CD4-positive, CD25-positive, alpha-beta regulatory T cell (primary cell): ENCODE measurements at places on chromosomes 1 and 21.

GRCh38 chr1:86965012-86965826, 50.8 kb downstream of the HS2ST1 start:
- DNase-seq: peak; percentile 20

- no peak for DNase-seq
These were observed 90.5 kb downstream of the CD247 start for GRCh38 chr1:167427848-167428247.

GRCh38 chr1:93672069-93672468, 9.6 kb downstream of the BCAR3 start:
- DNase-seq: no peak

GRCh38 chr1:22318279-22318981, 133.2 kb upstream of the ZBTB40 start:
- DNase-seq: no peak

GRCh38 chr1:231616667-231617066, 9.9 kb upstream of the DISC1 start:
- DNase-seq: no peak

DNA sequence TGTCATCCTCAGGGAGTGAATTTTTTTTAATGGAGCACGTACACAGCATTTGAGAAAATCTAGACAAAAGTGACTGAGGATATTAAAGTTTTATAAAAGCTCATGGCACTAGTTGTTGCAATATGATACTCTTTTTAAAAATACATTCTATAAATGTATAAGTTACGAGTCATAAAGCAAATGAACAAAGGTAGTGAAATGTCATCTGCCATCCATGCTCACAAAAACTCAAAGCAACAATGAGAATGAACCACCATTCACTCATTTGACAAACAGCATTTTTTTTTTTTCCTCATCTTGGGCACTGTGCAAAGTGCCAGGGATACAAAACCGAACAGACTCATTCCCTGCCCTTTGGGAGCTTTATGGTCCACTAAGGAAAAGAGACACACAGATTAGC, 38.7 kb downstream of the GPR137B start:
- no peak for DNase-seq

- DNase-seq: no peak
These were observed 54.2 kb downstream of the EIF2B3 start for GRCh38 chr1:44932151-44932550.

GRCh38 chr1:181140891-181141290, 52.4 kb downstream of the IER5 start:
- no peak for DNase-seq

- no peak for DNase-seq
These were observed 458.1 kb downstream of the DISC1 start for GRCh38 chr1:232084584-232085223.

DNA sequence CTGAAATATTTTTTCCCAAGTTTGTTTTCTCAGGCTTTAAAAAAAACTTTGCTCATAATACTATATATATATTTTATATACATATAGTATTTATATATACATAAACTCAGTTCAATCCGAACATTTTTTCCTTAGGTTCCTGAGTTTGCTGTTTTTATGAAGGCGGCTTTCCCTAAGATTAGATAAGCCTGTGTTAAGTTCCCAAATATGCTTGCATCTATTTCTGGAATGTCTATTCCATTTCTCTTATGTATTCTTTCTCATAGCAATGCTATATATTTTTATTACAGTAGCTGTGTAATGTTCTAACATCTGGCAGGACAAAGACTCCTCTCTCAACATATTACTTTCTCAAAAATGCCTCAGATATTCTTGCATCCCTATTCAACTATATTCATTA, 45.9 kb downstream of the ADSS2 start:
- no peak for DNase-seq

- DNase-seq: peak; percentile 4
These were observed 1211.6 kb upstream of the ADGRL4 start for GRCh38 chr1:80218112-80218511.
